ENCODE measurements at places on chromosomes 7 and 10.
A peak's percentile ranks its signal among the peaks of the same experiment; 100 is the strongest.

GRCh38 chr10:44983066-44983894 lies 4.7 kb upstream of the DEPP1 start:
- DNase-seq = no peak

- DNase-seq = peak; percentile 86
These were observed 1.8 kb downstream of the KLLN start for GRCh38 chr10:87861566-87861952.

GRCh38 chr10:94383530-94383929 lies 18.8 kb upstream of the TBC1D12 start:
- peak; percentile 15 for DNase-seq

DNA sequence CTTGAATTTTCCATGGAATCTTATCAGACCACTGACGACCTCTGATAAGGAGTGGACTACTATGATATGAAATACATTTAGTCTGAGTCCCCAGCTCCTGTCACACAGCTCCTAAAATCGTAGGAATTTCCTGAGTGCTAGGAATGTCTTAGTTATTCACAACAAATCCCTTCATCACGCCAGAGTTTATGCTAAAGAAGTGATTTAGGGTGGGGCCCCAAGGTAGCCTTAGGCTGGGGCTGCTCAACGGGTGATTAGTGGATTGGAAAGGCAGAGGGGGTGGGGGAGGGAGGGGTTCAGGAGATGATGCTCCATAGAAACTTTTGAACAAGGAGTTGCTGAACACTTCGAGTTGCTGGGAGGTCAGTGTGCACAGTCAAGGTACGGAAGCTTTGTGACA lies 7.0 kb upstream of the TET1 start:
- DNase-seq = no peak

GRCh38 chr10:48364659-48365405 lies 58.4 kb downstream of the MAPK8 start:
- no peak for DNase-seq

GRCh38 chr7:91291302-91291701 lies 27.1 kb downstream of the FZD1 start:
- no peak for DNase-seq

DNA sequence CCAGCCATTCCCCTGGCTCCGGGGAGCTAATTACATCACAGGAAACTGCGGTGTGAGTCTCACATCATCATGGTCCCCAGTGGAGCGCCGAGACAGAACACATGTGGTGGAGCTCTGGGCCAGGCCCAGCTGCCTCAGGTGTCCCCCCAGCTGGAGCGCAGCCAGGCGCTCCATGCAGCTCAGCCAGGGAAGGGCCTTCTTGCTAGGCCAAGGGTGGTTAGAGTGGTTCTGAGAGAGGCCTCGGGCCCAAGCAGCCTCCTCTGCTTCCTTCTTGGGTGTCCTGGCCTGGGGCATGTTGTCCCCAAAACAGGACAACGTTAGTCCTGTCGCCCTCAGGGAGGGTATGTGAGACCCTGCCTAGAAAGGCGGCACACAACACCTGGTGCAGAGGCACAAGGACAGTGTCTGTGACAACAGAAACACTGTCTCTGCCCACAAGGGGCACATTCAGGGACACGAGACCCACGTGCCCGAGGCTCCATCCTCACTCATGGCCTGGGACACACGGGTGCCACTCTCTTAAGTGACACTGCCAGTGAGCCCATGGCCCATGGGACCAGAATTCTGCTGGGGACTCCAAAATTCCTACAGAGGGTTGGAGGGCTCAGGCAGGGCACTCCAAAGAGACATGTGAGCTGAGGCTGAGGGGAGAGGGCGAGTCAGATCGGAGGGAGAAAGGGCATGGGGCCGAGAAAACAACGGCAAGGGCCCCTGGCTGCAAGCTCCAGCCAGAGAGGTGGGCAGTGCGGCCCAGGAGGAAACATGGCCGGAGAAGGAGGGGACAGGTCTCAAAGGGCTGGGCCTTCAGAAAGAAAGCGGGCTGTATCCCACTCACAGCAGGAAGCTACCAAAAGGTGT lies 37.0 kb upstream of the RET start:
- no peak for DNase-seq

DNA sequence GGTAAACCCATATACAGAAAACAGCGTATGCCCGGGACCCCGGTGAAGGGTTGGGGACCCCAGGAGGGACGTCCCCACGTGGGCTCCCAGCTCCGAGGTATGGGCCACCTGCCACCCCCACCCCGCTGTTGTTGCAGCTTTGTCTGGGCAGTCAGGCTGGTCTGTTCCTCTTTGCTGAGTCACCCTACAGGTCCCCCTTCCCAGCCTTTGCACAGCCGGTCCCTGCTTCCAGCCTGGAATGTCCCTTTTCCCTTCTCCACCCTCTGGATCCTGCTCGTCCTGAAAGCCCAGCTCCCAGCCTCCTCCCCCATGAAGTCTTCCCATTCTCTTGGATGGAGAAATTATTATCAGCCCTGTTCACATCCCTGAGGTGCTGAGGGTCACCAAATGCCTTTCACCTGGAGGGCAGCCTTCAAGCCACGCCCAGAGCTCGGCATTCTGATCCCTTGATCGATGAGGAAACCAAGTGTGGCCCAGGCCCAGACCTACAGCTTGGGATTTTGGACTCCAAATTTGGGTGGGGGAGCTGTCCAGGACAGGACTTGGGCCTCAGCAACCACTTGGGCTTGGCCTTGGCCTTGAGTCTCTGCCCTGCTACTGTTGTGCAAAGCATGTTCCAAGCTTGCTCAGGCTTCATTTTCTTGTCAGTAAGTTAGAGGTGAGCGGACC lies 2.6 kb downstream of the CLDN4 start:
- DNase-seq = no peak

GRCh38 chr7:128098629-128099028 lies 67.4 kb upstream of the LRRC4 start:
- no peak for DNase-seq

DNA sequence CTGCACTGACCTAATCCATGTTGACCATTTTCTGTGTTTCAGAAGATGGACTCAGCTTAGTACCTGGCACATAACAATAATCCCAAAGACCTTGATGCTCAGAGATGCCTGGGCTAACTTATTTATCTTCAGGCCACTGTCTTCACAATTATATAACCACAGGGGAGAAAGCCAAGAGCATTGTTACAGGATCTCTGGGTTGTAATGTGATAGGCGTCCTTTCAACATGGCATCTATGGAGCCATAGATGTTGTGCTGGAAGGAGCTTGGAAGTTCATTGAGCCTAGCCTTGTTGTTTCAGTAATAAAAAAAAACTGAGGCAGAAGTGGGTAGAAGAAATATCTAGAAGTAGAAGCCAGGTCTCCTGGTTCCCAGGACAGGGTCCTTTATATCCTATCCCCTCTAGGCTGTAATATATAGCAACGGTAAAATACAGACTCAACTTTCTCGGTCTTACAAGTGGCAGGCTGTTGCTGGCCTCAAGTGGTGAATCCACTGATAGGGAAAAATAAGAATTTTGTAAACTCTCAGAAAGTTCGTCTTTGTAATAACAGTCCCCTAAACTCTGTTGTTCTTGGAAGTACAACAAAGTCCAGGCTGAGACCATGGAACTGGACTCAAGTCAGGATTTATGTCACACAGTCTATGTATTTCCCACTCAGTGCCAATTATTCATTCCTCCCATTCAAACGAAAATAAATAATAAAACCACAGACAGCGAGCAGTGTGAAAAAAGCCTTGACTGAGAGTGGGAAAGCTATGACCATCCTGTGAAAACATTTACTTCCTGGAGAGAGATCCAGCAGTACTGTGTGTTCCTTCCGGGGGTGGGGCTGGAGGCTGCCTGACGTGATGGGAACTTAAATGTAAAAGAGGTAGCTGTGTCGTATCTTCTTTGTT lies 277.6 kb downstream of the REEP3 start:
- DNase-seq = peak; percentile 38

DNA sequence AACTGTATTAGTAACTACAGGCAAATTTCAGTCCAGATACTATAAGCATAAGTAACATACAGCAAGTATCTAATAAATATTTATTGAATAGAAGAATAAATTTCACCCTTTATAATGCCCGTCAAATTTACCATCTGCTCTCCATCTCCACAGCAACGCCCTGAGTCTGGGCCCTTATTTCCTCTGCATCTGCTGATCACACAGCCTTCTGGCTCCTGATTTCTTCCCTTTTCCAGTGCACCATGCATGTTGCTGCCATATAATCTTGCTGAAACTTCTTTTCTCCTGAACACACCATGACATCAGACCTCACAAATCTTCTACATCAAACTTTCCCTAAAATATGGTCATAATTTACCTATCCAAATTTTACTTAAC lies 15.4 kb downstream of the HYCC1 start:
- DNase-seq = no peak

DNA sequence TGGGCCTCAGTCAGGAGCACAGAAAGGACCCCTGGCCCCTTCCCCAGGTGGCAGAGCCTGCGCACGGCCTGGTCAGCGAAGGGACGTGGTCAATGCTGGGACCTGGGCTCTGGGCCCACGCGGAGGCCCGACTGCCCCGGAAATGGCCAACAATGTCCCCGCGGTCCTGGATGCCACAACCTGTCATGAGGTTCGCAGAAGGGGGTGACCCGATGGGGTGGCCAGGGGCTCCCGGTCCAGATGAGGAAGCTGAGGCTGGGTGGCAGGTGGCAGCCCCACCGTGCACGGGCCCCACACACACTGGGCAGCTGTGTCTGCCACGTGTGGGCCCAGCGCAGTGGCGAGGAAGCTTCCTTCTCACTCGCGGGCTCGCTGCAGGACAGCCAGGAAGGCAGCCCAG lies 49.4 kb downstream of the DPYSL4 start:
- no peak for DNase-seq

- no peak for DNase-seq
These were observed 27.9 kb downstream of the AHR start for GRCh38 chr7:17326378-17326777.

- DNase-seq = no peak
These were observed 125.2 kb upstream of the RET start for GRCh38 chr10:42951486-42952251.

GRCh38 chr10:124239696-124240095 lies 146.3 kb upstream of the CHST15 start:
- no peak for DNase-seq

DNA sequence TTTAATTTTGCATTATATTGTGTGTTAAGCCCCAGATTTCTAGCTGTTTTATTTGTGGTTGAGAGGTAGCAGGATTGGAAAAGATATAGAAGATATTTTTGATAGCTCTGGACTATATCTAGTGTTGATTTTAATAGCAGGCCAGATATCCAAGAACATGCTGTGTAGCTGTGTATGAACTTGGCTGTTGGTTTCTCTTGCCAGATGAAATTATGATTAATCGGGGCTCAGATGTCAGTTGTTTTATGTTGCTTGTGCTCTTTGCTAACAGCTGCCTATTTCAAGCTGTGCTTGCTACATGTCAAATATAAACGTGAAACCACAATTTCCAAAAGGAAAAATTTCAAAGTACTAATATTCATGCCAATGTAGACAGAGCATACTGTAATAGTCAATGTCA lies 141.1 kb downstream of the GRM3 start:
- DNase-seq = no peak

GRCh38 chr10:110221044-110221720 lies 13.8 kb downstream of the MXI1 start:
- no peak for DNase-seq

DNA sequence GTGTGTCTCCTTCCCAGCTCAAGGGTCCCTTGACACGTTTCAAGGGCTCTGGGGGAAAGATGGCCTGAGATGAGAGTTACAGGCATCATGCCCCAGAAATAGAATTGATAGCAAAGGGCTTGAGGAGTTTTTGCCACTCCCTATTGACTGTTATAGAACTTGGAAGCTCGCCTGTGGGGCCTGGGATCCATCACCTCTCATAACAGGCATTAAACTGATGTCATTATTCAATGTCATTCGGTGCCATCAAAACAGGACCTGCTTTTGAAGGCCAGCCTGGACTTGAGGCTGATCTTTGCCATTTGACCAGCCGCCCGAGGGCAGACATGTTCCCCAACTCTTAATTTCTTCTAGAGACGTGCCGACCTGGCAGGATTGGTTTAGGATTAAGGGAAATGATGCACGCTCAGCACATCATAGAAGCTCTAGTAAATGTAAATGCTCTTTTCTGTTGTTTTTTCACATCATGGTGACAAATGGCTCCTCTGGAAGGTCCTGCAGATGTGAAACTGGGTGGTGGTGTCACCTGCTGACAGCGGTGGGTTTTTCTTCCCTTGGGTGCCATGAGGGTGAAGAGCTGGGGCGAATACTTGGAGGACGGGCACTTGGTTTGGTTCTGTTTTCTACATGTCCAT lies 16.7 kb upstream of the KLF6 start:
- no peak for DNase-seq

DNA sequence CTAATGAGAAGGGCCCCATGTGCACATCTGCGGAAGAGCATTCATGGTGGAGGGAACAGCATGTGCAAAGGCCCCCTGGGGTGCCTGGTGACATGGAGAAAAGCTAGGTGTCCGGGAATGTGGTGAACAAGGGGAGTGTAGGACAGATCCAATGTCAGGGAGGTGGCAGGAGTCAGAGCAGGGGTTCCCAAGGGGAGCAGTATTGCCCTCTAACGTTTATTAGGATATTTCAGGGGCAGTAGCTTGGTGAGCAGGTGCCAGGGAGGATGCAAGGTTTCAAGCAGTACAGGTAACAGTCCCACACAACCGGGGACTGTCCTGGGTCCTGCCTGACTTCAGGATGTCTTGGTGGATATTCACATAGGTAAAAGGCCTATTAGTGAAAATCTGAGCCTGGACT lies 209.6 kb downstream of the EMX2 start:
- DNase-seq = no peak

DNA sequence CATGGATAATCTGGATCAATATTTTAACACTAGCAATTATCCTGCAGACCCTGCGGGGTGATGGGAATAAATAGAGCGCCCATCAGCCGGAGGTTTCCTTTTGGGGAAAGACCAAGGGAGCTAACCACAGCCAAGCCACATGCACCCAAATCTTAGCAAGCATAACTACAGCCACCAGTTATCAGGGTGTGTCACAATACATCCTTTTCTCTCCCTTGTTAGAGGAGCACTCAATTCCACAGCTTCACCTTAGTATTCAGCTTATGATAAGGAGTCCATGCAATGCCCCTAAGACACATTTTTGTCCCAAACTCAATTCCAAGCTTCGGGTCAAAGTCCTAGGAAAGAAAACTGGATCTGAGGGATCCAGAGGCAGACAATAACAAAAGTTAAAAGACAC lies 15.9 kb downstream of the TOMM7 start:
- no peak for DNase-seq

DNA sequence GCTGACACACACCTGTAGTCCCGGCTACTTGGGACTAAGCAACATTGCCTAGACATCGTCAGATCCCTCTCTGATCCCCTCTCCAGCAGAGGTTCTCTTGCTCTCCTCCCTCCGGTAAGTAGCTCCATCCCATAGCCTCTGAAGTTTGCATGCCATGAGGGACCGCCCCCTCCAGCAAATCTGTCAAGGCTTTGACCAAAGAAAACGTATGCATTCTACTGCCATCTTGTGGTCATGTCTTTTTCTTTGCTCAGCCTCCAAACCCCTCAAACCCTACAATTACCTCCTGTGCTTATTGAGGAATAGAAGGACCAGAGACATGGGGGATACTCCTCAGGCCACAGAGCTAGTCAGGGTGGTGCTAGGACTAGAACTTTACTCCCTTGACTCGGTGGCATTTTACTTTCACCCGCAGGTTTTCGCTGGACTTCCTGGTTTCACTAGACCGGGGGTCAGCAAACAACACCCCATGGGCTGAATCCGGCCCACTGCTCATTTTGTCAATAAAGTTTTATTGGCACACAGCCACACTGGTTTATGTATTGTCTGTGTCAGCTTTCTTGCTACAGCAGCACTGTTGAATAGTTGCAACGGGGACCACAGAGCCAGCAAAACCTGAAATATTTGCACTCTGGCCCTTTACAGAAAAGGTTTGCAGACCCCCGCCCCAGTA lies 202.6 kb upstream of the FOXK1 start:
- peak; percentile 69 for DNase-seq
